HuH-7.5 (cell line): ENCODE measurements at places on chromosomes 13 and 19.

GRCh38 chr19:8373867-8374813 is 10.2 kb downstream of the ANGPTL4 start:
- peak; percentile 87 for DNase-seq

- DNase-seq: no peak
Observed at GRCh38 chr13:94322925-94323763, 156.3 kb downstream of the DCT start.

DNA sequence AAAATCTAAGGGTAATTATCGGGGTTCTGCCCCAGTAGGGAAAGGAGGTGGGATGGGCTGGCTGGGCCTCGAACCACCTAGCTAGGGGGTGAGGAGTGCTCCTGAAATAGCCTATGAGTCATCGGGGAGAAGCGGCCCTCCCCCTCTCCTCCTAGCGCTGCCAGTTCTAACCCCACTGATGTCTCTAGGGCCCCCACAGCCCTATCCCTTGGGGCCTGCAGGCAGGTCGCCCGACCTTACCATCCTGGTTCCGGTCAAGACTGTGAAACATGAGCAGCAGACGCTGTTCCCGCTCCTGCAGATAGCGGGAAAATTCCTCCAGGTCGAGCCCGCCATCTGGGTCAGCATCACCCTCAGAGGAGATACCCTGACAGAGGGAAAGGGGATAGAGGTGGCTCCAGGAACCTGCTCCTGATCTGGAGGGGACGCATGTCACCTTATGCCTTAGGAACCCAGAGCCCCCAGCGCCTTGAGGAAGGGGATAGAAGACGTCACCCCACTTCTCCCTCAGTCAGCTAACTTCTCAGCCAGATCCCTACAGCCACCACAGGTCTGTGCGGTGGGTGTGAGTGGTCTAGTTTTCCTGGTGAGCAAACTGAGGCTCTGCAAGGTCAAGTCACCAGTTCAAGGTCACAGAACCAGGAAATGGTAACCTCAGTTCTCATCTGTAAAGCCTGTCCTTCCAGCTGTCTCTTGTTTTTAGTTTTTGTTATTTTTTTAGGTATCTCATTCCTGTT is 1.5 kb downstream of the SLC25A23 start:
- DNase-seq: no peak

DNA sequence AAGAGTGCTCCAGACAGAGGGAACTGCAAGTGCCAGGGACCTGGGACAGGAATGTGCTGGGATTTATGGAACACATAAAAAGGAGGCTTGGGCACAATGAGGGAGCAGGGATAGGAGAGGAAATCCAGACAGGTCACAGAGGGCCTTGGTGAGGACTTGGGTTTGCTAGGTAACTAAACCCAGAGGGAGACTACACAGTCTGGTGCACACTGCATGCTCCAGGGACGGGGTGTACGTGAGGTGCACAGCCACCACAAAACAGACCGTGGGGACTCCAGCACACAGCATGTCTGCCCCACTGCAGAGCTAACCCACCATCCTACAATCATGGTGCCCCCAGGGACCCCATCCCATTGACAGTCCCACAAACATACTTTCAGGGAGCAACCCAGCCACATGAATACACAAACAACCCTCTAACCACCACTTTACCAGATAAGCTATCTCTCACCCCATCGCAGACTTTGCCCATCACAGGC is 5.5 kb upstream of the ZFP36 start:
- no peak for DNase-seq

GRCh38 chr13:100534147-100534843 is 54.3 kb downstream of the GGACT start:
- no peak for DNase-seq

- no peak for DNase-seq
Observed at GRCh38 chr19:41500443-41500842, 57.5 kb downstream of the ERICH4 start.

DNA sequence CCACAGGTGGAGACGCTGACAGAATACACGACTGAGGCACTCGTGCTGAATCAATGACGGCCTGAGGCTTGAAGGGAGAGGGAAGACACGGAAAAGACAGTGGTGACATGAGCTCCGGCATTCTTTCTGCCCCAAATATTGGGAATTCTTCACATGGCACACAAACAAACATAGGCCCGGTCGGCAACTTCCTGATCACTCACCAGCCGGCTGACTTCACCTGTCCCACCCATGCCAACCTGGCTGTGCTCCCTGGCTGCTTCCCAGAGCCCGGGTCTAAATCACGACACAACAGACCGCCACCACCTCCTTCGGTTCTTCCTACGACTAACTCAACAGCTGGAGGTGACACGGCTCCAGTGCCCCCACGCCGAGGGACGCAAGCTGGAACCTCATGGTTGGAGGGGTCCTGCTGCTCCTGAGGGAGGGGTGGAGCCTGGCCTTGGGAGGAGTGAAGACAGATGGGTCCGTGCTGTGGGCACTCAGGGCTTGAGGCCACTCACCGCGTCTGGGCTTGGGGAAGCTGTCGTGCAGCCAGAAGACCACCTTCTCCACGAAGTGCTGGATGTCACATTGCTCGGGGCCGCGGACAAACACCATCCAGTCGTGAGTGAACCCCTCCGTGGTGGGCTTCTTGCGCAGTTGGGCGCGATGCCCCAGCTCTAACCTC is 9.6 kb downstream of the MLLT1 start:
- DNase-seq: no peak

DNA sequence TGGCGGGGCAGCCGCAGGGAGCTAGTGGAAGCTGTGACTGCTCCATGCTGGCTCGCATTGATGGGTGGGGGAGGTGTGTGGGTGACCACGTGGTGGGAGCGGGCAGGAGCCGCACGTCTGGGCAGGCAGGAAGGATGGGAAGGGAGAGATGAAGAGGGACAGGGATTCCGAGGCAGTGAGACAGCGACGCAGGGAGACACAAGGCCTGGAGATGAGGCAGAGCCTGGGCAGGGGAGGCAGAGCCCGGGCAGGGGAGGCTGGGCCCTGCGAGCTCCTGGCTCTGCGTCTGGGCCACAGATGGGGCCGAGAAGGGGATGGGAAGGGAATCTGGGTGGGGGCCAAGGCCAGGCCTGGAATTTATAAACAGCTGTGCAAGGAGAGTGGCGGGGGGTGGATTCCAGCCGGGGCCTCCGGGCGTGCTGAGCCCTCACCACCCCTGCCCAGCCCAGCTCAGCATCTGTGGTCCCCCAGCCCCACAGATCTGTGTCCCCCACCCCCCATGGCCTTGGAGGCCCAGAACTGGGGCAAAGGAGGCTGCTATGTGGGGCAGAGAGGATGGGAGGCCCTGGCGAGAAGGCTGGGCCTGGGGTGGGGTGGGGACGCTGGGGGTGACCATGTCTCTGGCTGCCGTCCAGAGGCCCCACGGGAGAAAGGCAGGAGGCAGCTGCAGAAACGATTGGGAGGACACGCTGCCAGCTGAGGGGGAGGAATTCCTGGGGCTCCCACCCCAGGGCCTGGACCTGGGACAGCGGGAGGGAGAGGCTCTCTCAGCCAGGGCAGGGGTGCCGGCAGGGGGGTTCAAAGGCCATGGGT is 6.0 kb downstream of the EHD2 start:
- DNase-seq: no peak

DNA sequence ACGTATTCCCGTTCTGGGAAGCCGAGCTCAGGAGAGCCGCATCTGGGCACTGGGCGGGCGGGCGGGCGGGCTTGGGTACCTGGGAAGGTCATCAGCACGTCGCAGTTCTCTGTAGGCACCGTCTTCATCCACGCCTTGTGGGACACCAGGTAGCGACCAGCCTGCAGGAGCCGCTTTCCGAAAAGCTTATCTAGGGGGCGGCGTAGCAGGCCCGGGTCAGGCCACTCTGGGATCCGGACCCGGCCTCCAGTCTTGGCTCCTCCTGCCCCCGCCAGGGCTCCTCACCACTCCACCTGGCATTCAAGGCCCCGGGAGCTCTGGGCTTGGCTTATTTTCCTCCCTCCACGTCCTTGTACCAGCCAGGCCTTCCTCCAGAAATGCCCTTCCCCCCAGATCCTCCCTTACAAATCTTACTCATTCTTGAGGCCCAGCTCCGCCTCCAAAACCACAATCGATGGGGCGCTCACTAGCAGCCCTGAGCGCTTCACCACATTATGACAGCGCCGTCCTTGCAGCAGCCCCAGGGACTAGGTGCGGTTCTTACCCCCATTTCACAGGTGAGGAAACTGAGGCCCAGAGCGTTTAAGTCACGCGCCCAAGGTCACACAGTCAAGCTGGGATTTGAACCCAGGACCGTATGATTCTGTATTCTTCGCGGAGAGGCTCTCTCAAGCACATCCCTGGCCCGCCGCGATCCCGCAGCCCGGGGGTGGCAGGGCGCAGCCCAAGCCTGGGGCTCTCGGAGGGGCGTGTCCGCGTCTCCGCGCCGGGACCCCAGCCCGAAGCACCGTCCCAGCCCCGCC is 843 bp downstream of the ANO8 start:
- DNase-seq: no peak

GRCh38 chr19:16416991-16417390 is 54.8 kb downstream of the EPS15L1 start:
- DNase-seq: no peak

- DNase-seq: no peak
Observed at GRCh38 chr19:48793271-48793670, 17.6 kb downstream of the BCAT2 start.

DNA sequence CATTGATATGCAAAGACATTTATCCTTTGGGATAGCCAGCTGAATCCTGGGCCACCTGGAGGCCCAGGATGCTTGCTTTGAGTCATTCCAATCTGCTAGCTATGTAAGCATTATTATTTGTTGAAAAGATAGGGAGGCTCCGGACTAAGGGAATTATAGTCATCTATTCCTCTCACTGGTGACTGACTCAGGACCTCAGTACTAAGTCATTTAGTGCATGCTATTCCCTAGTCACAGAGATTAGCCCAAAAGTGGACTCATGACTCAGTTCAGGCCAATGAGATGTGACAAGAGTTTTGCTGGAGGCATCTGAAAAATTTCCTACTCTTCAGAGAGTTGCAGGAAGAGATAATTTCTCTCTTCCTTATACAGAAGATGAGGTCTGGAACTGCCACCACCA is 67.9 kb upstream of the ITM2B start:
- no peak for DNase-seq

- no peak for DNase-seq
Observed at GRCh38 chr13:109945206-109945960, 159.0 kb upstream of the IRS2 start.

- DNase-seq: no peak
Observed at GRCh38 chr19:14371301-14371821, 9.9 kb upstream of the ADGRE5 start.

DNA sequence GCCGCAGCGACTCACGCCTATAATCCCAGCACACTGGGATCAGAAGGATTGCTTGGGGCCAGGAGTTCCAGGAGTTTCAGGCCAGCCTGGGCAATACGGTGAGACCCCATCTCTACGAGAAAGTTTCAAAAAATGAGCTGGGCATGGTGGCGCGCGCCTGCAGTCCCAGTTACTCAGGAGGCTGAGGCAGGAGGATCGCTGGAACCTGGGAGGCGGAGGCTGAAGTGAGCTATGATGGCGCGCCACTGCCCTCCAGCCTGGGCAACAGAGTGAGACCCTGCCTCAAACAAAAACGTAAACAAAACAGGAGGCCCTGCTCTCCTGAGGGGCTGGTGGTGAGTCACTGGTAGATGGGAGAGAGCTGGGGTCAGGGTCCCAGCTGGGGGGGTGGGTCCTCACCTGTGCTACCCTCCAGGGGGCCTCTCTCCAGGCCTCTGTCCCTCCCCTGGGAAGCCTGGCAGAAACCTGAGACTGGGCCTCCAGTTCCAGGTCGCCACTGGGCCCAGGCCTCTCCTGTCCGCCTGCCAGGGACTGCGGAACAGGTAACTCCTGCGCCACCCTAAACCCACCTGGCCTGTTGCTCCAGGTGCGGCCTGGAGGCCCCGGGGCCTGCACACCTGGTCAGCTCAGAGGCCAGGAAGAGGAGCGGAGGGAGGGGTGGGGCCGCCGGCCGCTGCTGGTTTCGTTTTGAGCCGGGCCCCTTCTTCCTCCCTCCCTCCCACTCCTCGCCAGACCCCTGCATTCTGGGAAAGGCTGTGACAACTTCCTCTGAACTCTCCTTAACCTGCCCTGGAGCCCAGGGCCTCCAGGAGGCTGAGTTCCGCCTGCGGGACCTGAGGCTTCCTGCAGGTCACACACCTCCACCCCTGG is 17.2 kb upstream of the ZBTB7A start:
- no peak for DNase-seq

DNA sequence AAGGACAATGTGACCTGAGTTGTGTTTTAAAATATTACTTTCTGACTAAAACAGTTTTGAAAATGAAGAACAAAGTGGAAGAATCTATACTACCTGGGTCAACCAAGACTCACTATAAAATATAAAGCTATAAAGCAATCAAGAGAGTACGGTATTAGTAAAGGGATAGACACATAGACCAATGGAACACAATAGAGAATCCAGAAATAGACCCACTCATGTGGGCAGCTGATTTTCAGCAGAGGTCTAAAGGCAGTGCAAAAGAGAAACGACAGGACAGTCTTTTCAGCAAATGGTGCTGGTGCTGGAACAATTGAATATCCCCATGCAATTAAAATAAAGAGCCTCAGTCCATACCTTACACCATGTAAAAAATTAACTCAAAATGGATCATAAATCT is 224.7 kb downstream of the RGCC start:
- DNase-seq: no peak

GRCh38 chr19:6802336-6803035 is 30.0 kb downstream of the VAV1 start:
- no peak for DNase-seq
